ENCODE measurements at places on chromosomes 12 and 14.

DNA sequence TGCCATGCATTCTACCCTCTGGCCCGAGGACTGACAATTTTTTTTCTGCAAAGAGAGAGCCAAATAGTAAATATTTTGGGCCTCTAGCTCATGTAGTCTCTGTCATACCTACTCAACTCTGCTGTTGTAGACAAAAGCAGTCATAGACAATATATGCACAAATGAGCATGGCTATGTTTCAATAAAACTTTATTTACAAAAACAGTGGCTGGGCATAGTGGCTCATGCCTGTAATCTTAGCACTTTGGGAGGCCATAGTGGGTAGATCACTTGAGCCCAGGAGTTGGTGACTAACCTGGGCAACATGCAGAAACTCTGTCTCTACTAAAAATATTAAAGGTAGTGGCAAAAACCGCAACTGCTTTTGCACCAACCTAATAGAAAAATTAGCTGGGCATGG lies 153.7 kb upstream of the BTG1 start:
- DNase-seq, result no peak

- DNase-seq, result no peak
Observed at GRCh38 chr14:25526290-25526689, 476.3 kb upstream of the STXBP6 start.

DNA sequence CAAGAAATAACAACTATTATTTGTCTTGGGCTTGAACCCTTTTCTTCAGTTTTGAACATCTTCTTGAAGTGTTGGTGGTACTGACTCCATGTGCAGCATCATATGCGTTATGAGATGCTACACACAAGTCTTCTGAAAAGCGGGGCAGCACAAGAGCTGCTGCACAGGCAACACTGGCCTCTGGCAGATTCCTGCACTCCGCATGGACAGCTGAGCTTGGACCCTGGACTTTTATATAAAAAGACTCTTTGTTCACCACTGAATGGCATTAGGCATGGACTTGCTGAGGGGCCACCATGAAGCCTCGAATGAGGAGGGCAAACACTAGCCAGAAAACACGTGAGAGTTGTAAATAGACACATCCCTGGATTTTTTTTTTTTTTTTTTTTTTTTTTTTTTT lies 210.8 kb upstream of the NPAS3 start:
- DNase-seq, result no peak

DNA sequence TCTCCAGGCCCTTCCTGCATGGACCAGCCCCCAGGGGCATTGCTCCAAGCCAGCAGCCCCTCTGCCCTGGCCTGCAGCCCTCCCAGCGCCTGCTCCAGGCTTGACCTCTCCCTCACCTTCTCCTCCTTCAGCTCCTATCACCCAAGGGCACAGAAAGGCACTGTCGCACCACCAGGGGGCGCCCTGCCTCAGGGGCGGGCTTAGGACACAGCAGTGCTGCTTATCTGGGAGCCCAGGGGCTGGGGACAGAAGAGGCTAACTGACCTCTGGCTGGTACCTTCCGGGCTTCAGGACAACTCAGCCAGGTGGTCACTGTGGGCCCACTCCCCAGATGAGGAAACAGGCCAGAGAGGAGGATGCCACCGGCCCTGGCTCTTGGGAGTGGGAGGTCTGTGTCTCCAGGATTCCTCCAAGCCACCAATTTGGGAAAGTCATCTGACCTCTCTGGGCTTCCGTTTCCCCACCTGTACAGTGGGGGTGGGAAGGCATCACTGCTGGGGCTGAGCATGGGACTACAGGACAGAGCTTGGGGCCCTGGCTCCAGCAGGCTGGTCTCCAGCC lies 25.3 kb upstream of the GPR132 start:
- peak; percentile 63 for DNase-seq

GRCh38 chr12:102095677-102096263 lies 24.1 kb downstream of the NUP37 start:
- DNase-seq, result no peak

DNA sequence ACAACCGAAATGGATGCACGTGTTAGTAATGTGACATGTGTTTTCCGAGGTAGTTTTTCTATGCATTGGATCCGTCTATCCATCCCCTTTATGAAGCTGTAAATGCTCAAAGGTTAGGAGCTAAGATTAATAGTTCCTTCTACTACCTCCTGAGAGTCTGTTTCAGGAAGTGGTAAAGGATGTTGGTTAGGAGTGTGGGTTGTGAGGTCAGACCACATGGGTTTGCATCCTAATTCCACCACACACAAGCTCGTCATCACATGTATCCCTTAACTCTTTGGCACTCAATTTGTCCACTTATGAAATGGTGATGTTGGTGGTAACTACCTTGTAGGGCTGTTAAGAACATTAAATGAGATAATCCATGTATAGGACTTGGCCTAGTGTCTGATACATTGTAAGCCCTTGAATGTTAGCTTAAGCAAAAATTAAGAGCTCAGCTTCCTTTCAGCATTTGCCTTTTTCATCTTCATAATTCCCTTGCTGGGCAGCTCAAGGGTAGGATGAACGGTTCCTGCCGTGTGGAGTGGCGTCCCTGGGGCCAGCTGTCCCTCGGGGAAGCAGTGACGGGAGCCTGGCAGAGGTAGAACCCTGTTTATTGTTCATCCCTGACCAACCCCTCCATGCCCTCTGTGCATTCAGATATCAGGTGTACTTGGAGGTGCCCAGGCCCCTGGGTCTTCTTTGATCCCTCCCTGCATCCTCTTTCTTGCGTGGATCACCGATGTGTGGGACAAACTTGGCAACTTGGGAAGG lies 52.3 kb downstream of the TSPAN9 start:
- no peak for DNase-seq

- no peak for DNase-seq
Observed at GRCh38 chr14:73888971-73889370, 2.3 kb downstream of the ZNF410 start.

GRCh38 chr12:46269429-46270241 lies 792 bp upstream of the SLC38A1 start:
- peak; percentile 50 for DNase-seq

DNA sequence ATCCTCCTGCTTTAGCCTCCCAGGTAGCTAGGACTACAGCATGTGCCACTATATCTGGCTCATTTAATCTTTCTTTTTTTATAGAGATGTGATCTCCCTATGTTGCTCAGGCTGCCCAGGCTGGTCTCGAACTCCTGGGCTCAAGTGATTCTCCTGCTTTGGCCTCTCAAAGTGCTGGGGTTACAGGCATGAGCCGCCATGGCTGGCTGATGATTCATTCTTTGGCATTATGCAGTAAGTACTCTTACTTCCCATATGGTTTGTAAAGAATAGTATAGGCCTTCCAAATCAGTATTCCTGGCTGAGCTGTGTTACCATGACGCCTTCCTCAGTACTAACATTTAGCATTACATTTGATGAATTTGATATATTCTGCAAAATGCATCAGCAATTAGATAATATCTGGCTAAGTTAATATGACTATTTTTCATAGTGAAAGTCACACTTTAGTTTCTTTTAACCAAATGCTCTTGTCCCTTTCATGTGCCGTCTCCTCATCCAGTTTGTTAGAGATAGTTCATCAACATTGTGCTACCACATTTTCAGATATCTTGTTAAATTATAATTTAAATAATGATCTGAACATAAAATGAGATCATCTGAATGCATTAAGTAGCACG lies 3.2 kb upstream of the MIA2 start:
- DNase-seq, result no peak

- DNase-seq, result no peak
Observed at GRCh38 chr14:67269298-67270060, 28.2 kb downstream of the PALS1 start.

DNA sequence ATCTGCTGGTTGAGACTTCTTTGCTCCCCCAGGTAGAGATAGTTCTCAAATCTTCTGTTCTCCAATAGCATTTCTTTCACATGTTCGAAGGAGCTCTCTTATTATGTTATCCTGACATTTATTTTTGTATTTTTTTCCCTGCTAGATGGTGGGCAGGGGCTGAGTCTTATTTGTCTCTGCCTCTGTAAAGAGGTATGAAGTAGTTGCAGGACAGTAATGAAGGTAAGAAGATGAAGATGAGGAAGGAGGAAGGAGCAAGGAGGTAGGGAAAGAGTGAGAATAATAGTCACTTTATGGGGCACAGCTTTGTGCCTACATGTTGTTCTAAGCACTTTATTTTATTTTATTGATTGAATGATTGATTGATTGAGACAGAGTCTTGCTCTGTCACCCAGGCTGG lies 5.0 kb upstream of the CIROP start:
- DNase-seq, result no peak

GRCh38 chr12:95002754-95003153 lies 743 bp downstream of the NDUFA12 start:
- no peak for DNase-seq

DNA sequence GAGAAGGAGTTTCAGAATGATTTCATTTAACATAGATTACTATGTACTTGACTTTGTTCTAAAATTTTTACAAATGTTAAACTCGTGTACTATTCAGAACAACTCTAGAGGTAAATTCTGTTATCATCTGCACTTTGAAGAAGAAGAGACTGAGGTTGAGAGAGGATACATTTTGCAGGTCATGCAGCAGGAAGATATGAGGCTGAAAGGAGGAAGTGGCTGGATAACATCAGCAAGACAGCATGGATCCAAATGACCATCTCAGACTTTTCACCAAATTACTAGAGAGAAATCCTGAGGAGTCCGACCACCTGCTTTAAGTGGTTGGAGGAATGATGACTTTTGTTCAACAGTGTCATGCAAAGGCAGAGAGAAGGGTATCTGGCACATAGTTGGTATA lies 84.9 kb downstream of the ASCL4 start:
- DNase-seq, result no peak

GRCh38 chr12:13436696-13437391 lies 240.3 kb downstream of the EMP1 start:
- no peak for DNase-seq

DNA sequence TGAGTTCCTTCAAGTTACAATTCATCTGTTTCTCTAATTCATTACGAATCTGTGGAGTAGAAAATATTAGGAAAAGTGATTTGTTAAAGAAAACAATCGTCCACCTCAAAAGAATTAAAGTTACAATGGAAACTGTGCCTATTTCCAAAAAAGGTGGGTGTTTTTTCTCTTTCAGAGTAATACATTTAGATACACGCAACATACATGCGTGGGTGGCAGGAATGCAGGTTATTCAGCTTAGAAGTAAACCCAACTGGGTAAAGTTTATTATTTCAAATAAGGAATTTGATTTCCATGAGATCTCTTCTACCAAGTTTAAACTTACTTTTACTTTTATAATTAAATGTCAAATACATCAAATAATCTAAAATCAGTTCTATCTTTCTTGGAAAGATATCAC lies 52.2 kb downstream of the SSH1 start:
- no peak for DNase-seq

GRCh38 chr12:24425601-24425970 lies 476.1 kb upstream of the SOX5 start:
- no peak for DNase-seq

- no peak for DNase-seq
Observed at GRCh38 chr12:113239288-113239771, 18.1 kb downstream of the TPCN1 start.

DNA sequence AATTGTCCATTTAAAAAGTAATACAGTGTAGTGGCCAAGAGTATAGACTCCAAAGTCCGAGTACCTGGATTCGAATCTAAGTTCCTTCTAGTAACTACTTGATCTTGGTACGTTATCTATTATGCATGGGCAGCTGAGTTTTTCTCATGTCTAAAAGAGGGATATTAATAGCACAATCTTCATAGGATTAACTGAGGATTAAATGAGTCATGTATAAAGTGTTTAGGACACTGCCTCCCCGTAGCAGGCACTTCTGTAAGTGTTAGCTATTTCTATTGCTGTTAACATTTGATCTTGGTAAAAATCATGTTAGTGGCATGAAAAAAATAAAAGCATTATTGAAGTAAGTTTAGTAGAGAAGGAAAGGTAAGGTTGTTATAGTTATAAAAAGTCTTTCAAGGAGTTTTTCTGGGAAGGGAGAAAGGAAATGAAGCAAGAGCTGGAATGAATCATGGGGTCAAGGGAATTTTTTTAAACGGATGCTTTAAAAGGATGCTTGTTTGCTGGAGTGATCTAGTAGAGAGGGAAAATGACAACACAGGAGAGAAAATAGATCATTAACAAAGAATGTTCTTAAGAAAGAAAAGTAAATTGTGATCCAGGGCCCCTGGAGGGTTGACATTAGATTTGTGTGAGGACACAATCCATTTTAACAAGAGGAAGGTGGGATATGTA lies 502.2 kb upstream of the USP15 start:
- no peak for DNase-seq

DNA sequence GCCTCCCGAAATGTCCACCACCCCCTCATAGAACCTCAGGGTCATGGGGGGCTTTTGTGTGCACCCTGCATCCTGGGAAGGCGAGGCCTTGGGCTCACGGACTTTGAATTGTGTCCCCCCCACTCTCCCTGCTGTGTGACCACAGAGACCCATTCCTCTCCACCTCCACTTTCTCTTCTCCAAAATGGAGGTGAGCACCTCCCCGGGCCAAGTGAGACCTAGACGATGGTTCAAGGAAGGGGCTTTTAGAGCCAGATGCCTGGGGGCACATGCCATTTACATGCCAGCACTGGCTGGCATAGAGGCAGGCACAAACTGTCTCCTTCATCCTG lies 33.5 kb downstream of the CYP46A1 start:
- no peak for DNase-seq

- DNase-seq, result no peak
Observed at GRCh38 chr12:97944576-97944975, 482.0 kb downstream of the RMST start.

DNA sequence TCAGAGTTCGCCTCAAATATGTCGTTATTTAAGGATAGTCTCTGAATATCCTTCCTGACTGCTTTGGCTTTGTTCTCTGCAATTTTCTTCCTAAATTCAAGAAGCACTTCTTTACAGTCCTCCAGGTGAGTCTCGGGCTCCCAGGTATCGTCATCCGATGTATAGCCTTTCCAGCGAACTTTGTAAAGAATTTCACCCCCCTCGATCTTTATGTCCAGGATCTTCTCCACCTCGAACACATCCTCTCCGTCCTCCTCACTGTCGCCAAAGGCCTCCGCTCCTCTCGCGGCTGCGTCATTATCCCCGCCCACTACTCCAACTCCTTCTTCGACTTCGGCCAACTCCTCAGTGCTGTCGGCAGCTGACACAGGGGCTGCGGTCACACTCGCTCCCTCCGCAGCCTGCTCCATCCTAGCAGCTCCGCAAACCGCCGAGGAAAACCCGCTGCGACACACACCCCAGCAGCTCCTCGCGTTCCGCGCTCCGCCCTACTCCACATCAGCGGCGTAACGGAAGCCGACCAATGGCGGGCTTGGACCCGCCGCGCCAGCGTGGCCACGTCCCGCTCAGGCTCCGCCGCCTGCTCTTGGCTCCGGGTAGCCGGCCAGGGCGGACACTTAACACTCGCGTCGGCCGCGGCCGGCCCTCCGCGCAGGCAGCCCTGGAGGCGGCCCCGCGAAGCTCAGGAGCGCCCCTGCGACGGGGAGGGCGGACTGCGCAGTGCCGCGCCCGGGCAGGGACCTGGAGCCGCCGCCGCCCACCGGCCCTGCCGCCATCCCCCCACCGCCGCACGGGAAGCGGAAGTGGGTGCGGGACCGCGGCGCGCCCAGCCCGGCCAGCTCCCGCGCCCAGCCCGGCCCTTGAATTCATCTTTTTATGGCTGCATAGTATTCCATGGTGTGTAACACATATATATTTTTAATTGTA lies 4.1 kb downstream of the CD163L1 start:
- DNase-seq, result no peak

Data from stimulated activated CD4-positive, alpha-beta T cell treated with anti-CD3 and anti-CD28 coated beads, TNF-alpha, amount 100 ng/mL, for 1 hour (primary cell).